ENCODE measurements at places on chromosomes 2 and 18.
A peak's percentile ranks its signal among the peaks of the same experiment; 100 is the strongest.

DNA sequence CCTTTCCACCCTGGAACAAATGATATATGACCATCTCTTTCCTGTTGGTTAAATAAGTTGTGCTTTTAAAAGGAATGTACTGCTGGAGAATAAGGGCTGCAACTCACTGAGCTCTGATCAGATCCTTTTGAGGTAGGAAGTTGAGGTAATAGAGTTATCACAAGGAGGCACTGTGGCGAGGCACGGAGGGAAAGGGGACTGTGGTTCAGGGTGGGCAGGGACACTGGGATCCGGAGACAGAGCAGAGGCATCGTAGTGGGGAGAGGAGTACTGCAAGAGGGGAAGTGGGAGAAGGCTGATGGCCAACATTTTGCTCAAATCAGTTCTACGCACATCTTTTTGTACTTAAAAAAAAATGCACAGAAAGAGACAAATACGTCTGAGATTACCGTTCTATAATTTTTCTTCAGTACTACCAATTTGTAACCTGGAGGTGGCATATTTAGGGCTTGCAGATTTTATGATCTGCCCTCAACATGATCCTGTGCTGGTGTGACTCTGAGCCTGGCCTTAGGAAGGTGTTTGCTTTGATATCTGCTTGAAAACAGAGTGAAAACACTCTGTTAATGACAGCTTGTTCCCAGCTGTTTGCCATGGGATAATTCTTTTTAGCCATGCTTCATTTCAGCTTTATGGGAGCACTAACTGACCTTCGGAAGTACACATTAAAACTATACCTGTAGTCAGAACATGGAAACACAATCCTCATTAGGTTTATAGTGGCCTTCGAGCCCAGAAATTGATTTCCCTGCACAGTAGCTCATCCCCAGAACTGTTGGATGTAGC lies 168.1 kb downstream of the KCNE4 start:
- no peak for DNase-seq

DNA sequence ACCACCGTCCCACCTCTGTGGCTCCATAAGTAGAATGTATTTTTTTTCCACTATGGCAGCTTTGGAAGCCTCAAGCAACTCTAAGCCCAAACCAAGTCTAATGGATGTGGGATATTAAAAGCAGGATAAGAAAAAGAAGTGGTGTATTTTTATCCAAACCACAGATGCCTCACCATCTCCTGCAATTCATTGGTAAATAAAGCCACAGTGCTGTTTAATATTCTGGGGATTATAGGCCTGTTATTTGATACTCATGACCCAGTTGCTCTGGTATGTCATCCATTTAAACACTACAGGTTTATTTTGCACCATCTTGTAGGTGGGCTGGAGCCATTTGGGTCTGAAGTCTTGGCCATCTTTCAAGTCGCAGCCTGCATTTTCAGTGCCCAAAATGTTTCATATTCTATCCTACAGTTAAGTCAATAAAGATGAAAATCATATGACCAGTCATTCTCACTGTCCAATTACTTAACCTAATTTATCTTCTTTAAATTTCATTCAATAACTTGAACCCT lies 279.5 kb upstream of the EPHA4 start:
- DNase-seq, result no peak

DNA sequence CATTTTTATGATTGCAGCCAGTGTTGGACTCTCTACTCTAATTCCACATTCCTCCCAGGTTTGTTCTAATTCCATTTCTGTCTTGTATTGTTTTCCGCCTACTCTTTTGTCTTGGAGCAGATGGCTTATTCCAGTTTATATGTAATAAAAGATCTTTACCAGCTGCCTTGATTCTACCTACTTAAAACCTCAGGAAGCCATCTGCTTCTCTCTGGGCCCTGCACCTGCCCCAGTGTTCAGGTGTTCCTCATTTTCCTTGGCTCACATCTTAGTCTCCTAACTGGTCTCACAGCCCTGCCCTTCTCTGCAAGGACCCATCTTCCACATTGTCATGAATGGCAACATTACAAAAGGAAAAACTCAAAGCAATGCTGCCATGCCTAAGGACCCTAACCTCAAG lies 21.0 kb upstream of the IL37 start:
- no peak for DNase-seq

DNA sequence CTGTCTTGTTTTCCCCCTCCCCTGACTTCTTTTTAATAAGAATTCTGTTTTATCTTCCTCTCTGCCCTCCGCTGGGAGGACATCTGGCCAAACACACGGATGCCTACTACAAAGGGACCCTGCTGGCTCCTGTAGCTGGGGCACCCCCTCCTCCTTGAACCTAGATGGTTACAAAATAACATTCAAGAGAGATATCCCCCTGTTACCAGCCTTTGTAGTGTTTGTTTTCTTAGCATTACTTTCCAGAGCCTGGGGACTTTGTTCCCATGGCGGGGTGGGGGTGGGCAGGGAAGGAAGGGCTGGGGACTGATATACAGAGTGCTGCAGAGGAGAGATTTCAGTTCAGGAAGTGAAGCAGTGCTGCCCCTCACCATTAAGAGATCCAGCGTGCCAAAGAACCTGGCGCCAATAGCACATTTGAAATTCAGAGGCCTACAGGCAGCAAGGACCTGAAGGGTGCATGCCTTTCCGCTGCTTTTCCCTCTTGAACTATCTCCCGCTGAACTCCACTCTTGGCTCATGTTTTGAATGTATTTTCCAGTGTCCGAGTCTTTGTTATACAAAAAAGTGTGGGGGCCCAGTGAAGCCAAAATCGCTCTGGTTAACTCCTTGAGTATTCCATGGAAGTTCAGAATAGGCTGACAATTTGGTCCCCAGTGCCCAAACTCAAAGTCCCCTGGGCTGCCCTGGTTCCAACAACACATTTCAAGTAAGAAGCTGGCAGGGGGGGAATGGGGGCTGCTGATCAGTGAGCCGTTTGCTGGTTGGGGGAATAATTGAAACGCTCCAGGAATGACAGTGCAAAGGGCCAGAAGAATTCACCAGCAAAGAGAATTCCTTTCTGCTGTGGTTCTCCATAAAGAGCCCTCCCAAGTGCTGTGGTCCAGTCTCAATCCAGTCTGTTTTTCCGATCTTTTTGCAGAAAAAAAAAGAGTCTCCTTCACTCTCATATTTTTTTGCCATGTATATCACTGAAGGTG lies 94.8 kb upstream of the THOC1 start:
- no peak for DNase-seq

GRCh38 chr2:71129902-71130151 lies 202 bp downstream of the MCEE start:
- peak; percentile 46 for DNase-seq

DNA sequence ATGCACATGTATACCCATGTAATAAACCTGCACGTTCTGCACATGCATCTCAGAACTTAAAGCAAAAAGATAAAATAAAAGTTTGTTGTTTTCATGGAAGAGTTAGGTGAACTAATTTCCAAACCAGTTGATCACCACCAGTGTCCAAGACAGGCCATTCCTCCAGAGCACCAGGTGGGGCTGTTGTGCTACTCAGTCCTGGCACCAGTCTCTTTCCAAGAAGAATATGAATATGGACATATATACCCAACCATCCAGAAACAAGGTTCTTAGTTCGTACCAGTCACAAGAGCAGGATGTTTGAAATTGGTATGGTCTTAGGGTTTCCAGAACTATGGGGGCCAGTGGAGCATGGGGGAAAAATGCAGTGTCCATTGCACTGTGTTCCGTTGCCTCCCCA lies 17.2 kb upstream of the TNP1 start:
- DNase-seq, result no peak

DNA sequence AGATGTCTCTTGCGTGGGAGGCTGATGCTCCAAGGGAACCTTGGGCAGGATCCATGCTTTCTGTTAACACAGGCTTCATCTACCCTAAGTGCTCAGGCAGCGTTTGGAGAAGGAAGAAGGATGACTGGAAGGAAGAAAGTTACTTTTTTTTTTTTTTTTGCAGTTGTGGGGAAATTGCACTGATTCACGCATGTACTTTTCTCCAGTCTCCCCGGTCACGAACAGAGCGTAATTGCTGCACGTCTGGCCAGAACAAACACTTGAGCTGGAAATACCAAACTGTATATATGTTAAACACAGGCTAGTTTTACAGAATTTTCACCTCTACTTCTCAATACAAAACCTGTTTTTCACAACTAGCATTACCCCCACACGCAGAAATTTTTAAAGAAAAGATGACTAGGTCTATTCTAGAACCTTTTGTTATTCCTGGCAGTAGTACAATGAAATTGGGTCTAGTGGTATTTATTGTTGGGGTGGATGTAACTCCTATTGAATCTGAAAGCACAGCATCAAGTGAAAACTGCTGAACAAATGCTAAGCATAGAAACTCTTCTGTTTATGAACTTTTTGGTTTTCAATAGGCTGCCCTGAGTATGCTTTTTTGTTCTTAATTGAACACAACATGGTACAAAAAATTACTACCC lies 9.3 kb upstream of the SCYGR5 start:
- DNase-seq, result no peak

- DNase-seq, result no peak
These were observed 769.7 kb downstream of the LRRTM4 start for GRCh38 chr2:76752506-76752905.

GRCh38 chr2:232842689-232843088 lies 27.4 kb upstream of the SNORC start:
- DNase-seq, result no peak

GRCh38 chr2:20676353-20677215 lies 9.6 kb downstream of the GDF7 start:
- DNase-seq, result no peak

- no peak for DNase-seq
These were observed 38.5 kb downstream of the LPIN1 start for GRCh38 chr2:11784747-11785610.

All from Jurkat, Clone E6-1 (cell line).